ENCODE measurements at places on chromosomes 5 and 9.

GRCh38 chr5:141753971-141754713 is 72.1 kb upstream of the ARAP3 start:
- peak; percentile 75 for DNase-seq

GRCh38 chr5:59532979-59533729 is 360.4 kb downstream of the PDE4D start:
- no peak for DNase-seq

- DNase-seq, result peak; percentile 73
Measured at GRCh38 chr9:132409828-132410528, at the start of gene CFAP77. Gene CFAP77, plus strand, starts transcription at chr9:132410211. Its CDS starts 61 bp downstream, at chr9:132410272.

DNA sequence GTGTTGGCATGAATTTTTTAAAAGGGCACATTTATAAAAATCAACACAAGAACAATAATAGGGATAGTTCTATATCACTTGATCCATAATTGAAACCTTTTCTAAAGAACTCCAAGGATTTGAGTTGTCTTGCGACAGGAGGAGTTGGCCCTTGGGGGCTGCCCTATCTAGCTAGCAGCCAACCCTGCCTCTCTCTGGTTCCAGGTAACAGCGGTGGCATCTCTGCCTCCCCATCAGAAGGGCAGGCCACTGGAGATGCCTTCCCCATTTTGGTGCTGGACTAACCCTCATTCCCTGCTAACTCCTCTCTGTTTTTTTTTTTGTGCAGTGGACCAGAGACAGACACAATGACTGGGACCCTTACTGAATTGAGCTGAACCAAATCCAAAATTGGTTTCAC is 393.0 kb downstream of the MED10 start:
- no peak for DNase-seq

GRCh38 chr9:70258692-70259511 is at the start of gene SMC5:
Gene SMC5, plus strand, starts transcription at chr9:70258978. Its CDS starts 101 bp downstream, at chr9:70259079.
- DNase-seq, result peak; percentile 89

GRCh38 chr5:124477577-124477976 is 268.9 kb downstream of the ZNF608 start:
- no peak for DNase-seq

- DNase-seq, result no peak
Measured at GRCh38 chr9:12091865-12092527, 601.2 kb upstream of the TYRP1 start.

DNA sequence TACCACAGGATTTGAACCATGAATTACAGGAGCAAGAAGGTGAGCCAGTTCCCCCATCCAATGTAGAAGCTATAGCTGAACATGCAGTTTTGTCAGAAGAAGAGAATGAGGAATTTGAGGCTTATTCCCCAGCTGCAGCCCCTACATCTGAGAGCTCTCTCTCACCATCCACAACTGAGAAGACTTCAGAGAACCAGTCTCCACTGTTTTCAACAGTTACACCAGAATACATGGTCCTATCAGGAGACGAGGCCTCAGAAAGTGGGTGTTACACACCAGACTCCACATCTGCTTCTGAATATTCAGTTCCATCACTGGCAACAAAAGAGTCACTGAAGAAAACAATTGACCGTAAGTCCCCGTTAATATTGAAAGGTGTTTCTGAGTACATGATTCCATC is 40.9 kb downstream of the CMYA5 start:
- DNase-seq, result no peak

GRCh38 chr5:133709209-133709725 is 96.9 kb upstream of the FSTL4 start:
- no peak for DNase-seq

DNA sequence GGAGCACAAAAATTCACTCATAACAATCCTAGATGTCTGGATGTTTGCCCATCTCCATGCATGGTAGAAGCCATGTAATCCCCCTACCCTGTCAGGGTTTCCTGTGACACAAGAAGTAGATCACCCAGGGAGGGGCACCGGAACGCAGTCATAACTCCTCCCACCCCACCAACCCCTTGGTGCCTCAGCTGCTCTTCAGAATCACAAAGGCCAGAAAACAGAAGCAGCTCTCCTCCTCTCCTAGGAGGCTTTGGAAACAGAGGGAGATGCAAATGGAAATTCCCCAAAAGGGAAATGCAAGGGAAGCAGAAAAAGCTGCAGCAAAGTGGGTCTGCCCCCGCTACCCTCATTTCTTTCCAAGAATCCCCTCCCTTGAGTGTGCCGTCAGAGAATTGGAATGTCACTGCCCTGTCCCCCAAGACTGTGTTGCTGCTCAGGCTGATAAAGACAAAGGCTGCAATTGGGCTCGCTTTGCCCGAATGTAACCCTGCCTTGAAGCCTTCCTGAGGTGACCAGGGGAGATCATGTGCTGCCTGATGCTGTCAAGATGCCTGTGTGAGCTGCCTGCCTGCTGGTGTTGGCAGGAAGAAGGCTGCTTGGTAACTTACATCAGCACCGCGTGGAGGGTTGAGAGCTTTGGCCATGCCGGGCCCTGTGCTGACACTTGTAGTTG is 65.5 kb upstream of the ABCA1 start:
- peak; percentile 87 for DNase-seq

GRCh38 chr9:70485273-70485858 is 70.9 kb upstream of the KLF9 start:
- DNase-seq, result no peak

GRCh38 chr5:148790545-148791333 is 35.7 kb upstream of the ADRB2 start:
- DNase-seq, result no peak

DNA sequence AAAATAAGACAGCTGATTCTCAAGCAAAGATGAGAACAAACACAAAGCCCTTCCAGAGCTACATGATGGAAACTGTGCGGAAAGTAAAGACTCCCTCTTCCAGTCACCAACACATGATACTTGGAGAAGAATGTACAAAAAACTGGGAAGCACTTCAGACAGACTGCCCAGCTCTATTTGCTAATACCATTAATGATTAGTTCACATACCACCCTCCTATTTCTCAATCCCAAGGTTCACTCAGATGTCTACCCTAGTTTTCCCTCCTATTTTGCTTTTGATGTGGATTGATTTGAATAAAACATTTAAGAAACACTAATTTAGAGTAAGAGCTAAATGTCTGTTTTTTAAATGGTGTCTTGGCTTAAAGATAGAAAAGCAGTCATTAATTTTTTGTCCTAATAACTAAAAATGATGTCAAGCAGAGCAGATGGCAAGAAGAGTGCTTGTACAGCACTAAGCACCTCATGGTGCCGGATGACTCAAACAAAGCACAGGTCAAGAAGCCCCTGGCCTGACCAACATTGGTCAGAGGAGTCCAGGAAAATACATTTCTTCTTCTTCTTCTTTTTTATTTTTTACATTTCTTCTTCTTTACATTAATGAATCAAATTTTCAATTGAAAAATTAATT is 639.4 kb downstream of the PDE4D start:
- DNase-seq, result no peak

DNA sequence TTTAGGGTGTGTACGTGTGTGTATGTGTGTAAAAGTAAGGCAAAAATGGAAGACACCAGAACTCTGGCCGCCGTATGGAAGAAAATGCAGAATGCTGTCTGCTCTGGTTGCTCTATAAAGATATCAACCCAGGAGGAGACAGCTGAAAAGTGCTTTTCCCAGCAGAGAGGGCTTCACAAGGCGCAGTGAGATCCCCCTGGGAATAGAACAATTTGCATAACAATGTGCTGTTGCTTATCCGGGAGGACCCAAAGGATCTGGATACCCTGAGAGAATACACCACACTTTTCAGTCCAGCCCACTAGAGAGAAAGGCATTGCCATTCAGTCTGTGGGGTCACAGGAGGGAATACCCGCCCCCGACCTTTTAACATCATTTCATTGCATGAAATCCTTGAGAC is 230.6 kb downstream of the EBF1 start:
- DNase-seq, result peak; percentile 66

DNA sequence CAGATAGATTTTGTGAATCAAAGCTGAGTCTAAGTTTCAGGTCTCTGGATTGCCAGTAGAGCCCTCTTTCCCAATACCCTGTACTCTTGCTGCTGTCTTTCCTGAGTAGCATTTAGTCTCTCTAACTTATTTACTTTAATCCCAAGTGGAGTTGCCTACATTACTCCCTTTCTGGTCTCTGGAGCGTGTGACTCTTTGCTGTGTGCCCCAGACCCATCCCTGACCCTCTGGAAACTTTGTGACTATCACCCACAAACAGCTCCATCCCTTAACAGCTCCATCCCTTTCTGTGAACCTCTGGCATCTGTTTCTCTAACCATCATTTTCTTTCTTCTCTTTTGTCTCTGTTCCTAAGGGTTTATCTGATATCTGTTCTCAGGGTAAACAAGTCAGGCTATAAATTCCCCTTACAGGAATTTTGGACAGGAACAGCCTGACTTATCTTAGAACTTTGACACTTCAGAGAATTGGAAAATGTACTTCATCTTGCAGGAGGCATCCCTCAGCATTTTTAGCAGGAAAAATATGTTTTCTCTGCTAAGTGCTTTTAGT is 1167.1 kb upstream of the SEMA6A start:
- DNase-seq, result no peak

GRCh38 chr5:133742431-133742988 is 130.2 kb upstream of the FSTL4 start:
- DNase-seq, result no peak

- DNase-seq, result no peak
Measured at GRCh38 chr5:59798862-59799667, 94.5 kb downstream of the PDE4D start.

DNA sequence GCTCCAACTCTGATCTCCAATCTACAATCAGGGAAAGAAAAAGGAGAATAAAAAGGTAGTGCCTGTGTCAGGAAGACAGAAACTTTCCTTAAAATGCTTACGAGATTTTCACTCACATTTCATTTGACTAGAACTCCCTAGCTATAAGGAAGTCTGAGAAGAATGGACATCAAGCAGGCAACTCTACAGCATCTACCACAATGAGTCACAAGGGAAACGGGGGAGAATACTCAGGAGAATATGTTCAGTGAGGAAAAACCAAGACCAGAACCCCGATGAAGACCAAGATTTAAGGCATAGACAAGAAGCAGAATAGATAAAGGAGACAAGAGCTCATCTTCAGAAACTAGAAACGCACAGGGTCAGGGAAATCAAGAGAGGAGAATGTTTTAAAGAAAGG is 9.0 kb upstream of the SETD9 start:
- DNase-seq, result no peak

DNA sequence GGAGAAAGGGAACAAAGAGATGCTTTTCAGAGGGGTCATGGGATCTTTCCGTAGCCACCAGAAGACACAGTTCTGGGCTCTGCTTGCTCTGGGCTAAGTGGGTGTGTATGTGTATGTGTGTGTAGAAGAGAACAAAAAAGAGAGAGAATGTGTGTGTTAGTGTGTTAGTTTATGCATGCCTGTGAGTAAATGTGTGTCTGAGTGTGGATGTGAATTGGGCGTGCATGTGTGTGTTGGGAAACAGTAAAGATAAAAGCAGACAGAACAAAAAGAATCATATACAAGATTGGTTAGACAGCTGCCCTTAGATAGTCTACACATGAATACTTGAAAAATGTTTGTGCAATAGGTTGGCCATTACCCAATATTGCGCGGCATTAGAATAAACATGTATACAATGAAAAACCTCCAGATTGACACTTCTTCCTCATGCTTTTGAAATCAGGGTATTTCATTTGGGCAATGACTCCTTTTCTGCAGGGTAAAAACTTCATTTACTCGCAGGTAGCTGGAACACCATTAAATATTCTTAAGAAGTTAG is 36.5 kb upstream of the HSPA9 start:
- DNase-seq, result no peak

GRCh38 chr5:179318221-179318955 is 26.9 kb downstream of the ADAMTS2 start:
- peak; percentile 87 for DNase-seq

DNA sequence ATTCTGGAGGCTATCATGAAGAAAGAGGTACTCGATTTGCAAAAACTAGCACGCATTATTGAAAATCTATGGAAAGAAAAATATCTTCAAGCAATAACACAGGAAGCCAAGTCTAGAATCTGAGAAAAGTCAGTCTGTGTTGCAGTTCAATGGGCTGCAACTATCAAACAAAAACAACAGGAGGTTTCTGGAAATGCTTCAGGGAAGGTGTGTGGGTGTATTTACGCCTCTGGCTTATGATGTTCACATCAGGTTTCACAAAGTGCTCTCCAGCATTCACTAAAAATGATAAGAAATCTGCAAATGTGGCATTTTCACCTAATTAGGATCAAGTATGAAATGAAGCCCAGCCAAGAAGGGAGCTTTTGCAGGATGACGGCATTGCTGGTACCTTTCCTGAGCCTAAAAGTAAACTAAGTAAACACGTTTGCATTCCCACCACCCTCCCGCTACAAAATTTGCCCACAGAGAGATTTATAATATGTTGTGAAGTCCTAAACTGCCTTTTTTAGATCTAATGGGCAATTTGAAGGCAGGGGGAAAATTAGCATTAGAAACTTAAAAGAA is 146.4 kb downstream of the GABRB2 start:
- DNase-seq, result no peak

GRCh38 chr5:98085593-98085992 is 687.9 kb upstream of the RGMB start:
- no peak for DNase-seq

- no peak for DNase-seq
Measured at GRCh38 chr9:109264877-109265587, 55.8 kb downstream of the EPB41L4B start.

DNA sequence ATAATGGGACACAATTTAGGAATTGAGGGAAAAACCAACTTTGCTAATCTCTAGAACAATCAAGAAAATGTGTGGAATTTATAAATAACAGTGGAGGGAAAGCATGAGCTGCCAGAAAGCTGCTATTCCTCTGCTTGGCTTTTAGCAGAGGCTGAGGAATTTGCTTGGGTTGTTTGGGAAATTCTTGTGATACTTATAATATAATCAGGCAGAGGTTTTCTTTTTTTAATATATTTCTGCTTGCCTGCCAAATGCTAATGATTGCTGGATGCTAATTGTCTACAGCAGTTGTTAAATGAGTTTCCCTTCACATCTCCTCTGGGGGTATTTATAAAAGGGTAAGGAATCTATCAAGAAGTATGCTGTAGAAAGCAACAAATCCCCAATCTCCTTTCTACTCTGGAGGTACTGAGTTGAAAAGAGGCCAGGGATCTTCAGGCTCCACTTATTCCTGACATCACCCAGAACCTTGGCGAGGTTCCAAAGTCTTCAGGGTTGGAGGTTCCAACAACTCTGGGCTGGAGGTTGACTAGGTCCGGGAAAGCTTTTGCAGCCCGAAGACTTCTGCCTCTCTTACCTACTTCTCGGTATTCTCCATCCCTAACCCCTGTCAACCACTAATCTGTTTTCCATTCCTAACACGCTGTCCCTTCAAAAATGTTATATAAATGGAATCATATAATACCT is 60.4 kb upstream of the TMED7 start:
- no peak for DNase-seq

GRCh38 chr5:133251296-133252132 is 199.7 kb downstream of the HSPA4 start:
- no peak for DNase-seq

GRCh38 chr9:75964427-75964826 is 74.0 kb downstream of the PCSK5 start:
- DNase-seq, result no peak

GRCh38 chr5:176775409-176775808 is 35.0 kb upstream of the UNC5A start:
- no peak for DNase-seq

Data from neuronal stem cell (in vitro differentiated cells).